Activated naive CD8-positive, alpha-beta T cell treated with anti-CD3 and anti-CD28 coated beads for 36 hours (primary cell): ENCODE measurements at places on chromosomes 12 and 14.
A peak's percentile ranks its signal among the peaks of the same experiment; 100 is the strongest.

DNA sequence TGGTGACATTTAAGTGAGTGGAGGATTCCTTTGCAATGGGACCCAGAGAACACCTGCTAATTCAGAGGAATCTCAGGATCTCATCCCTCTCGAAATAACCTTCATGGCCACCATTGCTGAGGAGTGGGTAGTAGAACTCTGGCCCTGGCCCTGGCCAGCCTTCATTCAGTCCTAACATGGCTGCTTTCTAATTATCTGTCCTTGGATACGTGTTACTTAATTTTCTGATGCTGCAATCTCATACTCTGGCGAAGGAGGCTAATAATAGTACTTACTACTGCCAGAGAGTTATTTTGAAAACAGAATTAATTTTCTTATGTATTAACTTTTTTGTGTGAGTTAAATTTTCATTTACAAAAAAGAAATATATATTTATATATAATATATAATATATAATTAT, 12.1 kb upstream of the COX6A1 start:
- no peak for DNase-seq

- no peak for DNase-seq
Observed at GRCh38 chr14:92353447-92353846, 30.5 kb downstream of the SLC24A4 start.

- no peak for DNase-seq
Observed at GRCh38 chr12:25752710-25753309, 199.7 kb upstream of the LMNTD1 start.

DNA sequence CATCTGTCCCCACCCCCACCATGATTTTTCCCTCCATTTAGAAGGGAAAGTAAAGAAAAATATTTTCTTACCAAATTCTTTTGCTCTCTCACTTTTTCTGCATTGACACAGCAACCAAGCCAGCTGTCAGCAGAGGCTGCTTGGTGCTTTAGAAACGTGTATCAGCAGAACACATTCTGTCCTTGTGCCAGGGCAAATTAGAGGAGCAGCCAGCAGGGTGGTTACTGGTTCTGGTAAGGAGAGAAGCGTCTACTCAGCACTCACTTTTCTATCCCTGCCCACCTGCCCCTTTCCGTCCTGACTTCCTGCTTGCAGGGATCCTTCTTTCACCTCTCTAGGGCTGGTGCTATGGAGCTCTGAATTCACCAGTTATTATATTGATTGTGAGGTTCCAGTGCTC, 327.5 kb upstream of the PDE3A start:
- DNase-seq = no peak

GRCh38 chr14:68794851-68795596, 2.2 kb upstream of the ZFP36L1 start:
- no peak for DNase-seq

- no peak for DNase-seq
Observed at GRCh38 chr14:77265561-77266335, 5.3 kb downstream of the NGB start.

GRCh38 chr12:94157981-94158411, 9.6 kb downstream of the PLXNC1 start:
- DNase-seq = no peak

DNA sequence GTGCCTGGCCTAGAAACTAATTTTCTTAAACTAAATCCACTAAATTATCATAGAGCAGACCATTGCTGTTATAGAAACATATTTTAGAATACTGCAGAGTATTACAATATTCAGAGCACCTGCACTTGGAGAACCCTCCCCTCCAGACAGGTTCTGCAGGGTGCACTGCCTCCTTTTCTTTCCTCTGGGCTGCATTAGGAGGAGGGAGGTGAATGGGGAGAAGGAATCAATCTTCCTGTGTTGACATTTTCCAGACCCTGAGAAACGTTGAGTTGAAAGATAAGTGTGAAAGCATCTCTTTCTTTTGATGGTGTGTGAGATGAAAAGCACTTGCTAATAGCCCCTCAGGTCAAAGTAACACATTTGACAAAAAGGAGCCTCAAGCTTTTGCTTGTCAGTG, 7.3 kb downstream of the SYNE2 start:
- no peak for DNase-seq

GRCh38 chr12:117101953-117102799, 3.0 kb upstream of the TESC start:
- DNase-seq = no peak

- no peak for DNase-seq
Observed at GRCh38 chr12:90630006-90630405, 325.0 kb downstream of the CCER1 start.

DNA sequence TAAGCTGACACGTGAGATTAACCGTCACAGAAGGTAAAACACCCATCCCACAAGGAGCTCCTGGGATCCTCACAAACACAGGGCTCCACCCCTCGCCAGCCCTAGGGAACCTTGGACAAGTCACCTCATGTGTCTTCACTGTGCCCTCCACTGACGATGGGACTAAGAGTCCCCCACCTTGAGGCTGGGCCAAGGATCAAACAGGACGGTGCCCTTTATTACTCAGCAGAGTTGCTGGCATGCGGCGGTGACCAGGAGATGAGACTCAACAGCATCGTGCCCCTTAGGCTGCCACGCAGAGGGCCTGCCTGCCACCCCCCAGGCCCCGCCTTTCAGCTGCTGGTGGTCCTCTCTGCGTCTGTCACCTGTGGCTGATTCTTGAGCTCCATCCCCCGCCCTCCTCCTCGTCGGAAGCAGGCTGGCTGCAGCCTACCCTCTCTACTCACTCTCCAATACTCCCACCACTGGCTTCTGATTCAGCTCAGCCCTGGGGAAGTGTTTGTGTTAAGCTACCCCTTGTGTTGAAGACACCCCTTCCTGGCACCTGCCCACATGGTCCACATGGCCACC, 105.2 kb downstream of the DICER1 start:
- no peak for DNase-seq

GRCh38 chr12:33044447-33044846, 147.9 kb upstream of the PKP2 start:
- no peak for DNase-seq

- no peak for DNase-seq
Observed at GRCh38 chr12:70197345-70197744, 45.9 kb upstream of the CNOT2 start.

- DNase-seq = no peak
Observed at GRCh38 chr12:104467346-104467837, 10.6 kb downstream of the CHST11 start.

DNA sequence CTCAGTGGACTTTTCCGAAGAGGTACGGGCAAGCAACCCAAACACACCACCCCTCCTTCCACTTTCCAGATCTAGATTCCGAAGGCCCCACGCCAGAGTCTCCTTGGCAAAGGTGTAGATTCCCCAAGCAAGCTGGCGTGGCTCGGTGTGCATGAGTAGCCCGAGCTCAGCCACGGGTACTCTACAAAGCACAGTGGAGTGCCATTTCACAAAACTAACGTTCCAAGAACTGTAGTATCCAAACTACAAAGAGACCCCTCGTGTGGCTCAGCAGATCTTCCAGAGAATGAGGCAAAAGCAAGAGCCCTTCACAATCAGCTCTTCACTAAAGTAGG, 72.1 kb downstream of the FOXN3 start:
- DNase-seq = no peak

GRCh38 chr14:59425322-59425935, 39.8 kb downstream of the GPR135 start:
- no peak for DNase-seq

DNA sequence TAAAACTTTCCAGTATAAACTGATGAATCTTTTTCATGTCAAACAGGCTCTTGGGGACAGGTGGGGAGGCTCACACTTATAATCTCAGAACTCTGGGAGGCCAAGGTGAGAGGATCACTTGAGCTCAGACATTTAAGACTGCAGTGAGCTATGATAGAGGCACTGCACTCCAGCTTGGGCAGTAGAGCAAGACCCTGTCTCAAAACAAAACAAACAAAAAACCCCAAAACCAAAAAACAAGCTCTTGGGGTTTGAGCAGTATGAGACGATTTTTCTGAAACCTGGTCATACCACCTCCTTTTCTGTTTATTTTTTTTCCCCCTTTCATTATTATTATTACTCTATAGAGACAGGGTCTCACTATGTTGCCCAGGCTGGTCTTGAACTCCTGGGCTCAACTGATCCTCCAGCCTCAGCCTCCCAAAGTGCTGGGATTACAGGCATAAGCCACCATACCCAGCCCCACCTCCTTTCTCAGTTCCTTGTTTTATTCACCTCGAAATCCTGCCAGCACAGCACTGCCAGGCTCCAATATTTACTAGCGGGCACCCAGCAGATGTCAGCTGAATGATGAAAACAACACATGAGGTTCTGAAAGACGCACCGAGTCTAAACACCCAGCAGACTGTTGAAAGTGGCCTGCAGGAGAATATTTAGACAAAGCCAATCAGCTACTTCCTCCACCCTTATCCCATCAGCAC, 19.5 kb upstream of the CDK17 start:
- DNase-seq = no peak

- no peak for DNase-seq
Observed at GRCh38 chr12:15862840-15863239, 19.3 kb upstream of the STRAP start.

DNA sequence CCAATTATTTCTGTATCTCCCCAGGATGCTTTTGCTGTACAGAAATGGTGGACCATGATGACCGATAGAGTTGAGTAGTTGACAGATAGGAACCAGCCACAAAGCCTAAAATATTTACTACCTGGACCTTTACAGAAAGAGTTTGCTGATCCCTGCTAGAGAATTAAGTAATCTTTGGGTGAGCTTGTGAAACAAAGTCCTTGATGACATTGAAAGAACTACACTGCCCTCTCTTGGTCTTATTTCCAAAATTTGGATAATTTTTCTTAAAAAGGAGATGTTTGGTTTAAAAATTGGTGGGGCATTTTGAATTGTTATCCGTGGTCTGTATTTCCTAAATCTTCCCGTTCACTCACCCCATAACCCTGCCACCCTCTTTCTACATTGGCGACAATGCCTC, 13.7 kb upstream of the TCTN1 start:
- DNase-seq = no peak

DNA sequence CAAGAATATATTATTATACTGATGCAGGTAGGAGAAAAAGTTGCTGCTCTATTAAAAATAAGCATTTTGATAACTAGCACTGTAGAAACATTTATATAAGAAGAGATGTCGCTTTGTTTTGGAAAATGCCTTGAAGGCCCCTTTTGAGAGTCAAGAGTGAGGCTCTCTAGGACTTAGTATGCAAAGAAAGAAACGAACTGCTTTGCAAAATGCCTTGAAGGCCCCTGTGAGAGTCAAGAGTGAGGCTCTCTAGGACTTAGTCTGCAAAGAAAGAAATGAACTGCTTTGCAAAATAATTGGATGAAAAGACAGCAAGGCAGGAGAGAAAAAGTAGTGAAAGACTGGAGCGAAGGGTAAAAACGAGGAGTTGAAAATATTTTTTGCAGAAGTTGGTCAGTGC, 65.9 kb downstream of the AVPR1A start:
- no peak for DNase-seq

DNA sequence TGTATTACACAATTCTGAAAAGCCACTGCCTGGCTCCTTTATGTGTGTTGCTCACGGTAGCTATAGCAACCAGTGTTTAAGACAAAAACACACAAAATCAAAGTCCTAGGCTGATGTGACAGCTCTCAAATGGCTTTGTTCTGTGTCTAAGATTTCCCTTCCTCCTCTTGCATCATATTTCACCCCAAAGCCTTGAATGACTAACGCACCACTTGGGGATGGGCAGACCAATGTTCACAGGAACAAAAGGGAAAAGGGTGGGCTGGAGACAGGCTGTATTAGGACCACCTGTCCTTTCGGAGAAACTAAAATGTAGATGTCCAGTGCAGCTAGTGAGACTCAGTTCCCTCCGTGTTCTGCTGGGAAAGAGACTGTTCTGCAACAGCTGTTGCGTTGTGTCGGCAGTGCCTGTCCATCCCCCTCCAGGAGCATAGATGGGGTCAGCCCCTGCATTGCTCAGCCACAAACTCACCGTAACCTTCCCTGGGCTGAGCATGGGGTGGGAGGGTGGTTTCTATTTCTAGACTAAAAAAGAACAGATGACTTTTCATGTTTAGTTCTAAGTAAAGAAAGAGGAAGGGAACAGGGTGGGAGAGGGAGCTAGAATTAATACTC, 26.8 kb upstream of the DAAM1 start:
- peak; percentile 21 for DNase-seq

DNA sequence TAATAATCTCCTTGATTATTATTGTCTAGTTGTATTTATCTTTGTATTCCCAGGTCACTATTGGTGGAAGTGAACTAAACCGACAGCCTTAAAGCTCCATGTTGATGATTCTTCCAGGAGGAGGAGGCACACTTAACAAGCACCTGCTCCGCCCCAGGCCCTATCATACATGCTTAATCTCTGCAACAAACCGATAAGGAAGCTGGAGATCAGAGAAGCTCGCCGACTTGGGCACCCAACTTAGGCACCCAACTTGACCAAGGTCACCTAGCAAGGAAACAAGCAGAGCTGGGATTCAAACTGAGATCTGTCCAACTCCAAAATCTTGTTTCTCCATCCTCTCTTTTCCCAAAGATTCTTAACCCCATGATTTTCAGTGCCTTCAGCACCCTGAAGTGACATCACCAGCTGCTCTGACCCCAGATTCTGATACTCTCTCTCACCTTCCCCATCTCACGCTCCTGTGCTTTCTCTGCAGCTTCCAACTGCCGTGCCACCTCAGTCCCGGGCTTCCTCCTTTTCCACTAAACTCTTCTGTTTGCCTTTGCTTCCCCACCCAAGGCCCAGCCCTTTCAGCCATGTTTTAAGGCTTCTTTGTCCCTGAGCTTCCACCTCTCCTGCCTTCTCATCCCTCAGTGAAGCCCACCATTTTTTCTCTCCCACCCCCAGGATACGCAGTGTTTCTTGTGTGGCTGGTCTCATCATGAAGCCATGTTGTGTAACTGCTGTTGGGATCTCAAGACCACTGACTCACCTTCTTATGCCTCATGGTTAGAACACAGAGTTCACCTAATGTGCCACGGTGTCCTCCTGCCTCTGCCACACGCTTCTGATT, 6.6 kb upstream of the KRT18 start:
- no peak for DNase-seq
